NCI-H1694 treated with DMSO at 0.1 percent for 48 hours (cell line): ENCODE measurements at places on chromosomes 1 and 21.

- DNase-seq: peak; percentile 60
These were observed 68.4 kb upstream of the SSBP3 start for GRCh38 chr1:54474310-54475251.

DNA sequence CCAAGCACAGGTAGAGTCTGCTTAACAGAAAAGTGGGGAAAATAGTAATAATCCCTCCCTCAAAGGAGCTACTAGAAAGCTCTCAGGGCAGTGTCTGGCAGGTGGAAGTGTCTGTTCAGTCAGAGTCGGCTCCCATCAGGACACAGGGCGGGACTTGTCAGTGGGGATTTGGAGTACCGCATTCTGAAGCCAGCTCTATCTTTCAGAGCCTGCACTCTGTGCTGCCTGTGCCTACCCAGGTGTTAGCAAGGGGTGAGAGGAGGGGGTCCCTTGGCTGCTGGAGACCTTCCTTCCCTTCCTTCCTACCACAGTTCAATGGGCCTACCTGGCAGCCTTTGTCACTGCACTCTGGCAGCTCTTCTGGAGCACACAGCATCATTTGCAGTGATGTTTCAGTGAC, 615.5 kb downstream of the AJAP1 start:
- DNase-seq: no peak

- DNase-seq: no peak
These were observed 106.3 kb upstream of the CSF3R start for GRCh38 chr1:36588972-36589371.

- DNase-seq: no peak
These were observed 30.2 kb downstream of the CHAF1B start for GRCh38 chr21:36415375-36415774.

DNA sequence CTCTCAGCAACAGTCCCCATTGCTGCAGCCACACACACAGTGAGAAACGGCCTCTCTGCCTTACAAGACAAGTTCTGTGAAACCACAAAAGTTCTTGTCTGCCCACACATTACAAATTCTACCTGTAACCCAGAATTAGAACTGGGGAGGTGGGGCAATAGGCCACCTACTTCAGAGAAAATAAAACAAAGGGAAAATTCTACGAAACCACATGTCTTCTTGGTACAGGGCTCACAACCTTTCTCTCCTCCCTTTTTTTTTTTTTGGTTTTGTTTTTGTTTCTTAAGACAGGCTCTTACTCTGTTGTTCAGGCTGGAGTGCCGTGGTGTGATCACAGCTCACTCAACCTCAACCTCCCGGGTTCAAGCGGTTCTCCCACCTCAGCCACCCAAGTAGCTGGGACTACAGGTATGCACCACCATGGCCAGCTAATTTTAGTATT, 30.2 kb downstream of the LPAR3 start:
- DNase-seq: no peak

GRCh38 chr1:160883581-160884513, 1.1 kb downstream of the ITLN1 start:
- DNase-seq: no peak

DNA sequence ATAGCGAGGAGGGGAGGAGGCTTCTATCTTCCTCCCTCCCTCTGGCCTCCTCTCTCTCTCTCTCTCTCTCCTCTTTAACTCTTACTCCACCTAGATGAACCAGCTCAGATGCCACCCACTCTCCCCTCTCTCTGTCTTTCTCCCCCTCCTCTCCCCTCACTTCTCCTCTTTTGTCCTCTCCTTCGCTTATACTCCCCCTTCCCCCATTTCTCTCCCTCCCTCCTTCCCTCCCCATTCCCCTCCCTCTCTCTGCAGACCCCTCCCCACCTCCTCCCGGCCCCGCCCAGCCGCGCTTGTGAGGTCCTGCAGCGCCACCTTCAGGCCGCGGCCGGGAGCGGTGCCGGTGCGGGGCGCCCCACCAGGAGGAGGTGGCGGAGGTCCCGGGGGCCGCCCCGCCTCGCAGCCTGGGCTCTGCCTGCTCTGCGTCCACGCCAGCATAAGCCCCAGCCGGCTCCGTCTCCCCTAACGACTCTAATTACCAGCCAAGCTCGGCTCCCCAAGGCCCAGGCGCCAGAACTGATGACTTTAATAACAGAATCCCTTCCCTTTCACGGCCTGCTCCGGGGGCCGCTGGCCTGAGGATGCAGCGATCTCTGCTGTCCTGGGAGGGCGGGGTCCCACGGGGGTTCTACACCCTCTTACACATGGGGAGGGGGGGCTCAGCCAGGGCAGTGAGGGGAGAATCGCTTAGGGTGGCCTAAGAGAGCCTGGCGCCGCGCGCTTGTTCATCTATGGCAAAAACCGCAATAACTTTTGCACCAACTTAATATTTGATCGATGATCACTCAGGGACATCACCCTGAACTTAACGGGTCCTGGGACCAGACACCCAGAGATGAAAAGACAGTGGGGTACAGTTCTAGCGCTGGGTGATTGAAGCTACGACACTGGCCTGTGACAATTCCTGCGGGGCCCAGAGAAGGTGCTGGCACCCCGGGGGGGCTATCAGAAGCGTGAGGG, 637.3 kb downstream of the MATN1 start:
- peak; percentile 44 for DNase-seq

DNA sequence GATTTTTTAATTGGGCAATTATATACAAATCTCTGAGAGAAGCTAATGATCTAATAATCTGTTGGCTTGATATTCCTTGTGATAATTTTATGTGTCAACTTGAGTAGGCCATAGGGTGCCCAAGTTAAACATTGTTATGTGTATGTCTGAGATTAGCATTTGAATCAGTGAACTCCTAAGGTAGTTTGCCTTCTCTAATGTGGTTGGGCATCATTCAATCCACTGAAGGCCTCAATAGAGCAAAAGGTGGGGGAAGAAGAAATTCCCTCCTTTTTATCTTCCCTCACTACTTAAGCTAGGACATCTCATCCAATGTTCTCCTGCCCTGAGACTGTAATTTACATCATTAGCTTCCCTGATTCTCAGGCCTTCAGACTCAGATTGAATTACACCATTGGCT, 394.5 kb downstream of the LMO4 start:
- no peak for DNase-seq

- DNase-seq: no peak
These were observed 2.7 kb downstream of the ZBED6 start for GRCh38 chr1:203797948-203798655.

DNA sequence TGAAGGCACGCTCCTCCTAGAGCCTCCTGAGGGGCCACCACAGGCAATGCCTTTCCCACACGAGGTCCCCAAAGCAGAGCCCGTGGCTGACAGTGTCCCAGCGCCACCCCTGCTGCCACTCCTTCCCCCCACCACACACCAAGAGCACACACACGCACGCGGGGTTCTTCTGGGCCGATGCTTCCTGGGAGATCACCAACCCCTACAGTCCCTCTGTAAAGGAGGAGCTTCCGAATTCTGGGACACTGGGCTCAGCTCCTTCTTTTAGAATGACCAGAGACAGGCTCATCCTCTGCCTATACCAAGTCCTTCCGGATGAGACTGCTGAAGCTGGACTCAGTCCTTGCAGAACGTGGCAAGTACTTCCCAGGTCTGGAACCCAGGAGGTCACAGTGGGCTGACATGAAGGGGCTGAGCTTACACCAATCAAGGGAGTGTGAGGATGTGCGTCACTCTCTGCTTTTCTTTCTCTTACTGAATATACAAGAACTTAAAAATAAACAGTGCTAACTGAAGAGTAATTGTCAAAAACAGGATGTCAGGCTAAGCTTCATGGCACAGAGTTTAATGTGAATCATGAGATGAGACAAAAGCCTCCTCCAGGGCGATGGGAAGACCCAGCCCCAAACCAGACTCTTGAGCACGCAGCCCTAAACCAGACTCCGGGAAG, 12.7 kb downstream of the SSU72 start:
- no peak for DNase-seq

DNA sequence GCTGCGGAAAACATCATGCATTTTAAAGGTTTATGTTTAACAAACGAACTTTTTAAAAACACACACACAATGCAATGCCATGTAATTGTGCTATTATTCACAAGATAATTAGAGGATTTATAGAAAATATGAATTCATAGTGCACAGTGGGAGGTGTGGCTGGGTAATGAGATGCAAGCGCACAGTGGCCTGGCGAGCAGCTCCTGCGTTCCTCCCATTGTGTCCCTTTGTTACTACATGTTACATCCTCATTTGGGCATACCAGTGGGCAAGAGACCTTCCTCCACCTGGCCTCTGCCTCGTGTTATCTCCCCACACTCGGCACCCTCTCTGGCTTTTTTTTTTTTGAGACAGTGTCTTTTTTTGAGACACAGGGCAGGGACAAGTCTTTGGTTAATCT, 30.0 kb upstream of the TENT5B start:
- DNase-seq: no peak

DNA sequence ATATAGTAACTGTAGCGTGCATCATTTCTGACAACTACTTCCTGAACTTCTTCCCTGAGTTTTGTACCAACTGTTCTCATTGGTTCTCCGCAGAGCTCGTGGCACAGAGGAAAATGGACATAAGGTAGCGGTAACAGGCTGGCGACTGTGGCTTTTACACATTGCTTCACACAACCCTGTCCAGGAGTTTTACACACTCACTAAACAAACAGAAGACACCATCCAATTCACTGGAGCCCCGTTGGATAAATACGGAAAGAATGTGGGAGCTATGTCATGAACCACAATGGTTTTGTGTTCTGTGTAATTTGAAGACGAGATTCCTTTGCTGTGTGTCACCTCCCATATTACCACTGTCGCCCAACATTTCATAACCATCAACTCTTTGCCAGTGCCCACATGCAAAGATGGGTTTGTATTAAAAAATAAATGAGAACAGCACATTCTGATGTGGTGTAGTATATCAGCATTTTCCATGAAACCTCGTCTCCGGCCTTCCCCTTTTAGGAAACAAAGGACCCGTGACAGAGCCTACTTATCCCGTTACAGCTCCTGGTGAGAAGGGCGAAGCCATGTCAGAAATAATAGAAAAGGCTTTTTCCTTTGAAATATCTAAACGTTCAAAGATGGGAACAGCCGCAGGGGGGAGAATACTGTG, 47.4 kb upstream of the ENAH start:
- DNase-seq: no peak

DNA sequence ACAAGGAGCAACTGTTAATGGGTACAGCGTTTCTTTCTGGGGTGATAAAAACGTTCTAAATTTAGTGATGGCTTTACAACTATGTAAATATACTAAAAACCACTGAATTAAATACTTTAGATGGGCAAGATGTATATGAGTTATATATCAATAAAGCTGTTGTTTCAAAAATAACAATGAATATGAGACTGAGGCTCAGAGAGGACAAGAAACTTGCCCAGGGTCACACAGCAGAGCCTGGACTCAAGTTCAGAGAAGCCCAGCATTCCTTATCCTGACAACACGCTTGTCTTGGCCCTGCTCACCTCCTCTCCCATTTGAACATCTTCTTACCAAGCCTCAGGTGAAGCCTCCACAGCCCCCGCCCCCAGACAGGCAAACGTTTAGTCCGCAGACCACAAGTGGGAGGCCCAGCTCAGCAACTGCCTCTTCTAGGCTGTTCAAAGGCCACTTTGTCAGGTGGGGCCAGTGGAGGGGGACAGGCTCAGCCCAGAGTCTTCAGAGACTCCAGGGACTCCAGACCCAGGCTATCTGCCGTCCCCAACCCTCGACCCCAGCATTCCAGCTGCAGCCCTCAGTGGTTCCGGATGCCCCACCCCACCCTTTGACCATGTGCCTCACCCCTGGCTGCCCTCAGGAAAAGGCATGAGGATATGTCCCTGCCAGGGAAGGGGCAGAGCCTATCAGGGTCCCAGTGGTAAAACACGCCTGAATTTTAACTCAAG, 17.9 kb downstream of the SDC3 start:
- no peak for DNase-seq

DNA sequence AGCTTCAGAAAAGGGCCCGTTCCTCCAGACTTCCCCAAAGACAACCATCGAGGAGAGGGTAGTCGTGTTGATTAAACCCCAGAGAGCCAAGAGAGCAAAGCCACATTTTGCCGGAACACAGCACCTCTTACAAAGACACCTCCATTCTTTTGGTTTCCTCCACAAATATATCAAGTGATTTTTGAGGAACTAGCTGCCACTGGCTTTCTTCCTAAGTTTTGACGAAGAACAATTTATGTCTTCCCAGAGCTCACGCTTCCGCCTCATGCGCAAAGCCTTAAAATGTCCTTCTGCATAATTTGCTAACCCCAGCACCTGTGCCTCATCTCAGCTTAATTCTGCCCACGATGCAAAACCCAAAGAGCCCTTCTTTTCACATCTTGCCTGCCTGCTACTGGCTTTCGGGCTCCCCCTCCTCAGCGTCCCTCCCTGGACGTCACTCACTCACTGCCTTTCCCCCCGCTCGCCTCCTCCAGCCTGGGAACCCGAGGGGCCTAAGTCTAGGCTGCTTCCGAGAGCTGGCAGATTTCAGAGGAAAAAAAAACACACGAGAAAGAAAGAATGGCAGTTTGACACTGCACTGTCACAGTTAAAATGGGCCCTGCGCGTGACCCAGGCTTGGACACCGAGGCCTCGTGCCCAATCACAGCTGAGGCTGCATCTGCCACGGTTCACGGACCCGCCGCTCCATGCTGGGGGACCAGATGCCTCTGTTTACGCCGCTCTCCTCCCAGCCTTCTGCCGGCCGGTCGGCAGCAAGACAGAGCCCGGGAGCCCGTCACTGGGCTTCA, 77.6 kb upstream of the IFNAR2 start:
- DNase-seq: peak; percentile 81

DNA sequence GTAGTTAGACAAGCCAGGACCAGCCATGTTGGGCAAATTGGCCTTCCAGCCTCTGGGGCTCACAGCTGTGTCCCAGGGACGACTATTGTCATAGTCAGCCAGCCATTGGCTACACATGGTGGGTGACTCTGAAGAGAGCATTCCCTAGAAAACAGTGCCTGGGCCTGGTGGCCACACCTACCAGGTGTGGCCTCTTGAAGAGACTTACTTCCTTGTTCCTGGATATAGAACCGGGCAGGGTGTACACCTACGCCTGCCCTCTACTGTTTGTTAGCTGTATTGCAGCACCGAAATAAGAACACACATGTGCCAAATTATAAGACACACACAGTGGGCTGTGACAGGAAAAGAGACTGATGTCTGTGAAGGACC, 134.6 kb upstream of the ARHGEF16 start:
- peak; percentile 44 for DNase-seq

DNA sequence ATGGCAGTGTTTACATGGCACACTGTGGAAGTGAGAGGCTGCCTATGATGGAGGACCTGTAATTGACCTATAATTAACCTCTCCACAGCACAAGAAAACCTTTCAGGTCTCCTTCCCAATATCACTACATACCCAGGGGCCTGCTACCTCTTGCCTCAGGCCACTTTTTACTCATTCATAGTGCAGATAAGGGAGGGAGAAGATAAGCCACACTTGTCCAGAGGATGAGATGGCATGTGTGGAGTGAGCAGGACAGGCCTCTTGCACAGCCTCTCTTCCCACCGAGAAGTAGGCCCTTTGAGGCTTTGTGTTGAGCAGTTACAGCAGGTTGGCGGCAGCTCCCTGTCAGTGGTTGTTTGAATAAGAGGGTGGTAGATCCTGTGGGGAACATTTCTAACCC, 31.1 kb upstream of the IKBKE start:
- DNase-seq: no peak
